ENCODE measurements at places on chromosomes 4 and X.

GRCh38 chr4:109730619-109731545 is 1.0 kb upstream of the PLA2G12A start:
- DNase-seq: no peak

DNA sequence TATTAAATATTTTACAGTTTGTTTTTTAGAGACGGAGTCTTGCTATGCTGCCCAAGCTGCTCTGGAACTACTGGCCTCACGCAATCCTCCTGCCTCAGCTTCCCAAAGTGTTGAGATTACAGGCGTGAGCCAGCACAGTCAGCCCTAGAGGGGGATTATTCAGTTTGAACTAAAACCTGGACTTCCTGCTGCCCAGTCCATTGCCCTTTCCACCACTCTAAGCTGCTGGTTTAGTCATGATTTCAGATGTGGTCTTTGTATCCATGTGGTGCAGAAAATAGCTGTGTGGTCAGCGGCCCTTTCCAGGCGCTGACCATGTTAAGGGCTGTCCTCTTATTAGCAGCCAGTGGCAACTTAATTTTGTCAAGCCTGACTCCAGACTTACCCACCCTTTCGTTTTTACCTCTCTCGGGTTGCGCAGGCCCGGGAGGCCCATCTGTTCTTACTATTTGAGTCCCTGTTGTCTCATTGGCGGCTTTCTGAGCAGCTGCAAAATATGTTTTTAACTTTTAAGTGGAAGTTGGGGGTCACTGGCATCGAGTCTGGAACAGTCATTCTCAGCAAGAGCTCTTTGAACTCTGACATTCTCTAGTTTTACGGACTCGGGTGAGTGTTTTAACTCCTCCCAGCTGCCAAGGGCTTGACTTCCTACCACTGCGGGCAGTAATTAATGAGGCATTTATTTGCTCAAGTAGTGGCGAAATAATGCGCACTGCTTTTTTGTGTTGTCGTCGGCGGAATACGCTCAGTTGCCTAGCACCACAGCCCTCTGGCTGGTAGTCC is 773 bp upstream of the VMA21 start:
- peak; percentile 0 for DNase-seq

DNA sequence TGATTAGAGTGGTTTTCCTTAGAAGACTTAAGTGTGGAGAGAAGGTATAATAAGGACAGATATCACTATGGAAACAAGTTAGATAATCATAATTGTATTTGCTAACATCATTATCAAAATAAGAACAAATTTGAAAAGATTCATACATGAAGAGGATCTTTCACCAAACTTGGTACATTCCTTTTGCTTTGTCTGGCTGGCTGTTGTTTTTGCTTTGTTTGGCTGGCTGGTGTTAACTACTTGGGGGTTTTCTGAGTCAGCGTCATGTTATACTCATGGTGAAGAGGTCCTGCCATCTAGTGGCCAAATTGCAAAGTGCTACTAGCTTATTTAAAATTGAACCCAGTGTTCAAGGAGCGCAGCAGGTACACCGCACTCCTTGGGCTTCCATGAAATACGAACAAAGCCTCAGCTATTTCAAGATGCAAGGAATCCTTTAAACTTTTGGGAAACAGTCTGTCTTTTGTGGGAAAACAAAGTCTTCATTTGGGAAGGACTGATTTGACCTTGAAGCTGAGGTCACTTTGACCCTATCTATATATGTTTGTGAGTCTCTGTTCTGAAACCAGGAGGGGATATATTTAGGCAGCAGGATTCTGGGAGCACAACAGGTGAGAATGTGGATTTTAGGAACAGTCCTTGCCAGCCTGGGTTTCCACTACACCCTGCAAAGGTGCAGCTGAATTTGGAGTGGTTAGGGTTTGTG is 129.7 kb downstream of the PLS3 start:
- peak; percentile 51 for DNase-seq

GRCh38 chr4:186701273-186701672 is 22.4 kb downstream of the FAT1 start:
- DNase-seq: no peak
